ENCODE measurements at places on chromosomes 2 and 18.

DNA sequence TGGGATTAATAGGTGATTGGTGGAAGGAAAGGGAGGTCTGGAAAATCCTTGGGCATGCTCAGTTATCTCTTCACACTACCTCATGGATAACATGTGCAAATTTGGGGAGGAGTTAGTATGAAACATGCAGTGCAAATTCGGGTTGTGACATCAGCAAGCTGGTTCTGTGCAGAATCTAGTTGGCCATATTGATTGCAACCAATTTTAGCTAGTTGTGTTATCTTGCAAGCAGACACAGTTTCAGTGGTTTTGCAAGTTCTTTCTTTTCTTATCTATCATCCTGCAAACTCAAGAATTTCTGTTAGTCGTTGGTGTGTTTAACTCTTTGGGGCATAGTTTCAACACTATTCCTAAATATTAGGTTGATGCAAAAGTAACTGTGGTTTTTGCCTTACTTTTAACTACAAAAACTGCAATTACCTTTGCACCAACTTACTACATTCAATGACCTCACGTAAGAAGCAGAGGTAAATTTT lies 135.4 kb downstream of the PTH2R start:
- DNase-seq: no peak

- DNase-seq: no peak
These were observed 44.1 kb downstream of the FARP2 start for GRCh38 chr2:241399941-241400922.

DNA sequence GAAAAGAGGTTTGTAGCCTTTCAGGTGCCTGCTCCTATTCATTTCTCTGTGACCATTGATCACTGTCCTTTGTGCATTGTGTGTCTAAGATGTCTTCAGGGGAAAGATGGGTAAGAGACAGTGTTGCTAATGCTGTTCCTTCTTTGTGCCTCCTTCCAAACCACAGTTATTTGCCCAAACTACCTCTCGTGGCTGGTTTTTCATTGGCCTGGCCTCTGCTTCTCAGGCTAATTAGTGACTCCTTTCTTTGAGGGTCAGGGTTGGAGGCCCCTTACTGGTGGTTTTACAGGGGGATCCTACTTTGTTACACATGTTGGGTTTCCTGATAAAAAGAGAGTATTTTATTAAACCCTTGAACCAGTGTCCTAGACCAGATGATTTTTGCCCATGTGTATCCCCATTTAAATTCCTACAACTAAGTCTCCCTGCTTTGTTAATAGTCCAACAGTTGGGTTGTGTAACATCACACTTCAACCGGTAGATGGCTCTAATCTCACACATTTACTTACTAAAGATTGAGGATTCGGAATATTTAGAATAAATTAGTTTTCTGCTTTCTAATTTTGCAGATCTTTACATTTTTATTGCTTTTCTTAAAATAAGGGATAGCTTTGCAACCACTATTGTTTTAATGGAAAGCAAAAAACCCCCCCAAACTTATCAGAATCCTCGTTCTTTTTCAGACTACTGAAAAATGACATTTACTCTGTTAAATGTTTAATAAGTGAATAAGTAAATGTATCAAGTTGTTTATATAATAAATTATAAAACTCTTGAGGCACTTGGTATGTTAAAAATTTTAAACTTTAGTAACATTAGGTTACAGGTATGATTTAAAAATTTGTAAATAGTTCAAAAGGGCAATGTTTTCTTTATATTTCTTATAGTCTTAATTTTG lies 2.4 kb downstream of the MARS2 start:
- peak; percentile 36 for DNase-seq

GRCh38 chr2:86520153-86520552 lies 43.1 kb downstream of the CHMP3 start:
- DNase-seq: no peak

DNA sequence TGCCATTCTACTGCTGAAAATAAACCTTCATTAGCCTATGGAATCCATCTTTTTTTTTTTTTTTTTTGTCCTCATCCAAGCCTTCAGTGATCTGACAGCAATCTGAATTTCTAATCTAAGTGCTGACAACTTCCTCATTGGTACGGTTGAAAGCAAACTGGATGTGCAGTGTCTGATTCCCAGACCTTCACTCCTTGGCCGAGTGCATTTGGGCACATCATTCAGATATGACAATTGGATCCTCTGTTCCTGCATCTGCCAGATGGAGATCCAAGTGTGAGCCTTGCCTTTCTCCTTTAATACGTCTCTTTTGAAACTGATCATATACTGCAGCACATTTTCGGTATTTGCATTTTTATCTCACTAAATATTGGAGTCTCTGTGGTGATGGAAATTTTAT lies 713.1 kb downstream of the DCDC2C start:
- DNase-seq: no peak

DNA sequence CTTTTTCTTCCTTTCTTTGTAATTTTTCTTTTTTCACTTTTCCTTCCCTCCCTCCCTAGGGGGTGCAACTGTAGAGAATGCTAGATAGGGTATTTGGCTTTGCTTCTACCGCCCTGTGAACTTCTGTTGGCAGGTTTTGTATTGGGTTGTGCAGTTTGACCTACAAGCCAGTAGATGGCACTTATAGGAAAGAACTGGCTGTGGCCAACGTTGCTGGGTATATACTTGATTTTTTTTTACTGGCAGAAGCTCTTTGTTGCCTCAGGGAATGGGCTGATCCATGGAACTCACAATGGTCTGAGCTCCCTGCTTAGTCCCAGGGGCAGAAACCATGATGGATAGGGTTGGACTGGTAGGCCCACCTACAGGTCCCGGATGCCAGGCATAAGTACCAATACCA lies 1019.5 kb upstream of the LRRTM1 start:
- DNase-seq: no peak

DNA sequence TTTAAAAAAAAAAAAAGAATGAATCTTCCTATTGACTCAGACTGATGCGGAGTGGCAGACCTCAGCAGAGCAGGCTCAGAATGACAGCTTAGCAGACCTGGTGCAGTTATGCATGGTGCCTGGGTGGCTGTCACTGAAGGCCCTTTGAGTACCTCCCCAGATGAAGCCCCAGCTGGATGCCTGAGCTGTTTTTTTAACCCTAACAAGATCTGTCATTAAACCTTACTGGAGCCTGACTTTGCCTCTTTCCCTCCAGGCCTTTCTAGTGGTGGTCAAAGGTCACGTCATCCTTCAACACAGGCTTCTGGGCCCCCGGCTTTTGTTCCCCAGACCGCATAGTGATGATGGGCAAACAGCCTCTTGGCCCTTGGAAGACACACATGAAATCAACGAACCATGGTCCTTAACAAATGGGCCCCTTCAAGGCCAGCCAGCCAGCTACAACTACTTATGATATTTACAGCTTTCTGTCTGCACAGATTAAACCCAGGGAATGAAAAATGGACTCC lies 138.3 kb upstream of the CYP1B1 start:
- DNase-seq: no peak

- no peak for DNase-seq
These were observed 238.8 kb downstream of the MBD5 start for GRCh38 chr2:148259674-148260073.

GRCh38 chr2:105134081-105134480 lies 96.2 kb downstream of the MRPS9 start:
- no peak for DNase-seq

DNA sequence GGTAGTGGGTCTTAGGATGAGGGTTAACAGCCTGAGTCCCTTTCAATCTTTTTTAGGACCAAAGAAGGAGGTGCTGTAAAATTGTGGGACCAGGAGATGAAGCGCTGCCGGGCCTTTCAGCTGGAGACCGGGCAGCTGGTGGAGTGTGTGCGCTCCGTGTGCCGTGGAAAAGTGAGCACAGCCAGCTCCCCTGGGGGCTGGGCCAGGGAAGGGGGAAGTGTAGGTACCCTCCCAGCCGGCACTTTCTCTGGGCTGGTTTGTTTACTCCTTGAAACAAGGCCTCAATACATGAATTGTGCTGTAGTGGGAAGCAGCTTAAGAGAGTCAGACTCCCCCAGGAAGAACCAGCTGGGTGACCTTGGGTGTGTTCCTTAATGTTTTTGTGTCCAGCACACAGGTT lies 90.1 kb downstream of the RTN4 start:
- no peak for DNase-seq

- DNase-seq: no peak
These were observed 18.1 kb upstream of the SLC4A5 start for GRCh38 chr2:74361327-74361726.

GRCh38 chr18:12369211-12369610 lies 7.8 kb downstream of the AFG3L2 start:
- no peak for DNase-seq

DNA sequence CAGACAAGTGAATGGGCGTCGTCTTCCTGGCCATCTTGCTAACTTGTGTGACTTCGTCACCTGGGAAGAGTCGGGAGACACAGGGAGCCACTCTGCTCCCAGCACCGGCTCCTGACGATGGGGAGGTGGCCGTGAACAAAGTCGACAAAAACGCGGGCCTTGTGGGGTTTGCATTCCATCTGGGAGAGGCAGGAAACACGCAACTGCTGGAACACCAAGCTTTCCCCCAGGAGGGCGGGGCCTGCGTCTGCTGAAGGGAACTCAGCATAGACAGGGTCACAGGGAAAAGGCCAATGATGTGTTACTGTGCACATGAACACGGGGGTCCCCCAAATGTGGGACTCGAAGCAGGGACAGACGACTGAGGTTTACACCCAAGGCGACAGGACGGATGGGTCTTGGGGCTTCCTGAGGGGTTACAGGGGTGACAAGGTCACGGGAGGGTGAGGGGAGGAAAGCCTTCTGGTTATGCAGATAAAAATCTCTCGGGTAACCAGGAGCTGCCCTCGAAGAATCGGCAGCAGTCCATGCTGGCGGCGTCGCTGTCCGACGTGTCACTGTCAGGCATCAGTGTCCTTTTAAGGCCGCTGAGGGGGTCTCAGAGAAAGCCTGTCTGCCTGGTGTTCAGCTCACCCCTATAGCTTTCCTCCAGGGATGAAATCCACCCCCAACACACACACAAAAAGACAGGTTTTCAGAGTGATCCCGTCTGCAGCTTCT lies 28.2 kb upstream of the PRLH start:
- no peak for DNase-seq

GRCh38 chr18:78619854-78620253 lies 359.8 kb upstream of the SALL3 start:
- no peak for DNase-seq

- DNase-seq: no peak
These were observed 3.3 kb upstream of the HJURP start for GRCh38 chr2:233857511-233858141.

DNA sequence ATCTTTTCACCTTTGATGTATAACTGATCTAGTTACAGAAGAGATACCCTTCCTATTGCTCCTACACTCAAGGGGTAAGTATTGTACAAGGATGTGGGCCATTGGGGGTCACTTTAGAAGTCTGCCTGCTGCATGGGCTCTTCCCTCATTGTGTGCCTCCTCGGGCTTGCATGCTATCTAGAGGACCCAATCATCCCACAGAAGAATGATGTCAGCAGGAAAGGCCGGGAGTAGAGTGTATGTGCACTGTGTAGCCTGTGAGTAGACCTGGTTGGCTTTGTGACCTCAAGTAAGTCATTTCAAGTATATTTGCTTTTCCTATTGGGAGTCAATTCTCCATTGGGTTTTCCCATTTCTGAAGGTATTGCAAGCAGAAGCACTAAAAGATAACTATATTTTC lies 129.5 kb upstream of the TRIB2 start:
- DNase-seq: no peak

- peak; percentile 17 for DNase-seq
These were observed 26.7 kb downstream of the RAB1A start for GRCh38 chr2:65103013-65103715.

DNA sequence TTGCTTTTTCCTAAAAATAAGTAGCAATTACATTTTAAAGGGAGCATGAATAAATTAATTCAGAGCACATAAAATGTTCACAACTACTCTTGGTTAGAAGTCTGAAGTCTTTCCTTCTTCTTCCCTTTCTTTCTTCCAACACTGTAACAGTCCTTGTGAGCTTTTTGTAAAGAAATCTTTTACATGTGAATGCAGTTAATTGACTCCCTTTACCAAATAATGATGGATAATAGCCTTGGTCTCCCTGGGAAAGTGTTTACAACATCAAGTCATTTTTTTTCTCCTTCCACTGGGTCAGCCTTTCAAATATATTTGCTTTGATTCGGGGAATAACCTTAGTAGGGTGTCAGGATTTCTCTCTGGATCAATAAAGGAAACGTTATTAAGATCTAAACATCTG lies 39.1 kb downstream of the CALCRL start:
- no peak for DNase-seq

GRCh38 chr2:113178891-113179290 lies 5.1 kb downstream of the PSD4 start:
- DNase-seq: no peak
